ENCODE measurements at places on chromosomes 6 and 20. TPM values are rescaled to one million over a fixed set of nuclear protein-coding genes. Genes with fewer than 3 reads are reported as not detected.

DNA sequence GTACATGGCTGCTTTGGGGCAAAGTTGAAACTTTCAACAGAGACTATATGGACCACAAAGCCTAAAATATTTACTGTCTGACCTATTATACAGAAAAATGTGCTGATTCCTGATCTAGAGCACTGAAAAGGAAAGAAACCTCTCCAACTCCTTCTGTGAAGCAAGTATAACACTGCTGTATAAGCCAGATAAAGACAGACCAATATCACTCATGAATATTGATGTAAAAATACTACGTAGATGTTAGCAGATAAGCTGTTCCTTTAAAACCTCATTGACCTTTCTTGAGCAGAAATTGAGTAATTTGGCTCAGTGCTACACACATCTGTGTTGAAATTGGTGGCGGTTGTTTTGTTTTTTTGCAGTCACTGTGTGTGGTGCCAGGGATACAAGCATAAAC, 69.9 kb upstream of the HDAC2 start:
- DNase-seq, result no peak

DNA sequence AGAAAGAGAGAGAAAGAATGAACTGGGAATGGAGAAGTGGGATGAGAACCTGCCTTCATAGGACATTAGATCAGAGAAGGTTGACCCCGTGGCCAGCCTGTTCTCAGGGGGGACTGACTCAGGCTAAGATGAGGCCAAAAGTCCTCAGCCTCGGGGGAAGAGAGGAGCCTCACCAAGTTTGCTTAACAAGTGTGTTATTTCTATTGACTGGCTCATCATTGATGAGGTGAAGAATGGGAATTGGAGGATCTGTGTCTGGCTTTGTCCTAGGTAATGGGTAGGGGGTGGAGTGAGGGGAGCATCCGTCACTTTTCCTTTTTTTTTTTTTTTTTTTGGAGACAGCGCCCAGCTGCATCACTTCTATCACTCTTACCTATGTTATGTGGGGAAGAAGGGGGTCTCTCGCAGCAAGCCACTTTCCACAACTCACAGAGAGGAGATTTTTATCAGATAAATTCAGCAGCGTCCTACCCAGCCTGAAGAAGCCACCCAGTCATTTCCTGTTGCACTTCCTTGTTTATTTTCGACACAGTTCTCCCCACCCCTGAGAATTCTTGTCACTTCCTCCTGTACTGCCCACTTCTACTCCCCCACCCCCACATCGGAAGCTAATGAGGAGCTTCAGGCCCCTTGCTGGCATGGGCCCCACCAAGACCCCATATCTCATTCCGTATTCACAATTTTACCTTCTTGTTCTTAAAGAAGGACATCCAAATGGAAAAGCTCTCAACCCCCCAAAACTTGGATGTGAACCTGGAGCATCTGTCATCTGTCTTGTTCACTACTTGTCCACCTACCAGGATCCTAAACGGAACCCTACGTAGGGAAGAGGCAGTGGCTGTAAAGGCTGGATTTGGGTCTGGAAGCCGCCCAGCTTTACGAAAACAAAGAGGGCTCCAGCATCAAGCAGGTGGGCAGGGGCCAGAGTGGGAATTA, 2.8 kb upstream of the RNASET2 start:
- DNase-seq, result peak; percentile 59

GRCh38 chr6:74731204-74731603, 474.6 kb downstream of the COL12A1 start:
- DNase-seq, result no peak

OPRM1 gene
- total RNA-seq, result not detected

DNA sequence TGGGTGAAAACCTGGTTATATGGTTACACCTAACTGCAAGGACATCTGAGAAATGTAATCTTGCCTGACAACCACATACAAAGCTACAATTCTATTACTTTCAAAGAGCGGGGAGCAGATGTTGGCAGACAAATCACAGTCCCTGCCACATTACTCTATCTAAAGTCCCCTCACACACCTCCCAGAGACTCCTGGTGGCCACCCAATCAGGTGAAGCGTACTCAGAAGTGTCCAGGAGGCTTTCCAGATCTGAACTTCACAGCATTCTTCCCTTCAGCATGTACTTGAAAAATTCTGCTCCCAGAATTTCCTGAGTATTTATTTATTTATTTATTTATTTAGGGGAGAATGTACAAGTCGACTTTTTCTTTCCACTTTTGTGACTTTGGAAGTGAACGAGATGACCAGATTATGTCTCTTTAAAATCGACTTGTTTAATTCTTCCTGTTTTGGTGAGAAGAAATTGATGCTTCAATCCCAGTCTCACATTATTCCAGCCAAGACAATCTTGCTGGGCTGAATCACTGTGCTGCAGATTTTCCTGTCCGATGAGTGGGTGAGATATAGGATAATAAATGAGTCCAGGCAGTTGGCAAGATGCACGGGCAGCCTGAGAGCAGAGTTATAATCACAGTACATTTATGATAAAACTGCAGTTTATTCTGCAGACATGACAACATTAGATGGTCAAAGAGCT, 46.9 kb upstream of the POPDC3 start:
- DNase-seq, result no peak

- no peak for DNase-seq
Observed at GRCh38 chr6:70134542-70134941, 168.3 kb downstream of the COL9A1 start.

DNA sequence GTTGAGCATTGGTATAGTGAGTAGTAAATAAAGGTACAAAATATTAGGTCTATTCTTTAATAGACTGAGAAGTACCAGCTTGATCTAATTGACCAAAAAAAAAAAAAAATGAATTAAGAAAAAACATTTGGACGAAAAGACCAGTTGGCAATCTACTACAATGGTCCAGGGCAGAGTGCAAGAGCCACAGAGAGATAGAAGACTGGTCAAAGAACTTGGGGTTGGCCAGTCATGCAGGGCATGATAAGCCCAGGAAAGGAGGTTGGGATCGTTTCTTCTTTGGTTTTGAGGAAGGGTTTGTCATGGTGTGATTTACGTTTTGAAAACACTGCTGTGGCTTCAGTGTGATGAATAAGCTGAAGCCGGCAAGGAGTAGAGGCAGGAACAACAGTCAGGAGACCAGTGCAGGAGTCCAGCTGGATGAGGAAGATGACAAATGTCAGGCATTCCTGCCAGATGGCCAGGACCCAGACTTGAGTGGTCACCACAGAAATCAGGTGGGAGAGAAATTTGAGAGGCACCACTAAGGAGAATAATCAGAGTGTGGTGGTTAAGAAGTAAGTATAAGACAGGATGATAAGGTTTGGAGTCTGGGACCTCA, 14.0 kb downstream of the SMLR1 start:
- no peak for DNase-seq

DNA sequence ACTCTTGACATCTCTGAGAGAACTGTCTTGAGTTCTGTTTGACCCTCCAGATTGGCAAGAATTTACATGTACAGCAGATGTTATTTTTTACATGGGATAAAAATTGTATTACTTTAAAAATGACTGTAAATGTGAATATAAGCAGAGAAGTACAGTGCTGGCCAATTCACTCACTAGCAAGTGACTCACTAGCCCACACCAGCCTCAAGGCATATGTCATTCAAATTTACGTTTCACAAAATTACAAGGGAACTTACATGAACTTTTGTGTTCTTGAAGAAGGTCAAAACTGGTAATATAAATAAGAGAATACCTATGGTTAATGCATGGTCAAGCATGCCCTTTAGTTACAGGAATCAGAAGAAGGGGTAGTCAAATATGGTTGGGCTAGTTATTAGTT, 54.0 kb upstream of the HMGCLL1 start:
- no peak for DNase-seq

DNA sequence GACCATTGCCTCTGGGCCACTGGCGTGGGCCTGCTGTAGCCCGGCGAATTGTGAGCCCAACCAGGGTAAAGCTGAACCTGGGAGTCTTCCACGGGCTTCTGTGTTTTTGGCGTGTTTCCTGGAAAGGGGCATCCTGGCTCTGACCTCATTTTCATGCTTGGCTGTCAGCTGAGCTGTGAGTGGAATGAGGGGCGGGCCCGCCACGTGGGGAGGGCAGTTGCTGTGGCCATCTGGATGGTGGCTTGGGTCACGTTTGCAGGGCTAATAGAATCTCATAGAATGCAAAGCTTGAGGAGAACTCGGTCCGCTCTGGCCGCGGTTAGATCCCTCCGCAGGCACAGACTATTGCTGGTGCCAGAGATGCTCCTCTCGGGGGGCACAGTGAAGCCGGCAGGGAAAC, 263.0 kb downstream of the SMOC2 start:
- DNase-seq, result no peak

DNA sequence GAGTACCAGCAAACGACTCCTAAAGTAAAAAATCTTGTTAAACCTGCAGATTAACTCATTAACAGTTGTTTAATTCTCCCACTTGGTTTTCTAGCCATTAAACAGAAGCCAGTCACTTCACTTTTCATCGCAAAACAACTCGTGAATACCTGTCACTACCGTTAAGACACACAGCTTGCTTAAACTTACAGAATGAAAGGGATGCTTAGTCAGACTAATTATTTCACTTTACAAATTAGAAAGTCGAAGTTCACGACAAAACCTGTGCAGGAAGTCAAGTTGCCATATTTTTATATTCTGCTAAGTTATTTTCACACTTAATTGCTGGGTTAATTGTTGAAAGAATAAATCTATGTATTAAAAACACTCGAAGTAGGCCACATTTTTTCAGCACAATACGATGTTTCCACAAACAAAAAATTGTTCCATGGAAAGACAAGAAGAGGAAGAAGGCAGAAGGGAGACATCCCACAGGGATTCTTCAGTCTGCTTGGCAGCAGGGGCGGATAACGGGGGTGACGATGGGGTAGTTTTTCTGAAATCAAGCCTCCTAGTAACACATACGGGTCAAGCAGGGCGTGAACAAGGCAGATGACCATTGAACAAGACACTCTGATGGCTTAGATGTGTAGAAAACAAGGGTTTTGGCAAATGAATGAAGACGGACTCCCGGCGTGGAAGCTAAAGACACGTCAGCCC, 933 bp downstream of the SSR1 start:
- DNase-seq, result no peak

DNA sequence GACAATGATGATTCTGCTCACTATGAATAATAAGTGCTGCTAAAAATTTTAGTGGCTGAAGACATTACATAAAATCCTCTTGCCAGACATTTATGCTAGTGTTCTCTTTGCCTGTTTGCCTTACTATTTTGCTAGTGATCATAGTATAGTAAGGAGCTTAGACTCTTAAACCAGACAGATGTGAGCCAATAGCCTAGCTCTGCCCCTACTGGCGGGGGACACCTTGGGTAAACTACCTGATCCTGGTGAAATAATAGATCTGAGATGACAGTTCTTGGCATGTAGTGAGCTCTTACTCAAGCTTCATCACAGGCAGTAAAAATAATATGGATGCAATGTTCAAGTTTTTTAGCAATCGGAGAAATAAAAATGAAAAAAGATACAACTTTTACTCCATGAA, 18.8 kb downstream of the ENPP3 start:
- DNase-seq, result no peak

DNA sequence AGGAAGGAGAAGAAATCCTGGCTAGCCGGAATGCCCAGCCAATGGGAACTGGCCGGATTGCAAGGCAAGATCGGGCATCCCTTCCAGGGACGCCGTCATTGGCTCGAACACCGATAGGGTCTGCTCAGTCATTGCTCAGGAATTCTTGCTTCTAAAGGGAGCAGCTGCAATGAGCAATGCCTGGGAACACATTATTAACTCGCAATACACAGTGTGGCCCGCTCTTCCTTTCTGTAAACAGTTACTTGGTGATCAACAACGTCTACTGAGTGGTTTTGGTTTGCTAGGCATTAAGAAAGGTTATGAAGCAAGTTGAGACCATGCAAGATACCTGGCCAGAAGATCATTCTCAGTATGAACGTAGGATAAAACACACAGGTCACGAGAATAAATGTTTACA, 165.4 kb upstream of the CITED2 start:
- DNase-seq, result no peak

DNA sequence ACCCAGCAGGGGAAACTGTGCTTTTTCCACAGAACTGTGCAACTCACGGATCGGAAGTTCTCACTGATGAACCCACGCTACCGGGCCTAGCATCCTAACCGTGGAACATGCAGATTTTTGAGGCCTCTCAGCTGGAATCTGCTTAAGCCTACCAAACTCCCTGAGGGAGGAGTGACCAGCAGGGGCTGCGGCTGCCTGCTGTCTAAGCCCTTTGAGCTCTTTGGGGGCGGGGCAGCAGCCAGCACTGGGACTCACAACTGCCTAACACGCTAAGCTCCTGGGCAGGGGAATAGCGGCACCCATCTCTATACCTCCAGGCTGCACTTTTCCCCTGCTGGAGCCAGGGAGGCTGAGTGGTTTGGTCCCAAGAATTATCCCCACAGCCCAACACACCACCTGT, 20.4 kb upstream of the METTL24 start:
- DNase-seq, result no peak

- DNase-seq, result no peak
Observed at GRCh38 chr20:46388937-46389336, 17.5 kb downstream of the ELMO2 start.

DNA sequence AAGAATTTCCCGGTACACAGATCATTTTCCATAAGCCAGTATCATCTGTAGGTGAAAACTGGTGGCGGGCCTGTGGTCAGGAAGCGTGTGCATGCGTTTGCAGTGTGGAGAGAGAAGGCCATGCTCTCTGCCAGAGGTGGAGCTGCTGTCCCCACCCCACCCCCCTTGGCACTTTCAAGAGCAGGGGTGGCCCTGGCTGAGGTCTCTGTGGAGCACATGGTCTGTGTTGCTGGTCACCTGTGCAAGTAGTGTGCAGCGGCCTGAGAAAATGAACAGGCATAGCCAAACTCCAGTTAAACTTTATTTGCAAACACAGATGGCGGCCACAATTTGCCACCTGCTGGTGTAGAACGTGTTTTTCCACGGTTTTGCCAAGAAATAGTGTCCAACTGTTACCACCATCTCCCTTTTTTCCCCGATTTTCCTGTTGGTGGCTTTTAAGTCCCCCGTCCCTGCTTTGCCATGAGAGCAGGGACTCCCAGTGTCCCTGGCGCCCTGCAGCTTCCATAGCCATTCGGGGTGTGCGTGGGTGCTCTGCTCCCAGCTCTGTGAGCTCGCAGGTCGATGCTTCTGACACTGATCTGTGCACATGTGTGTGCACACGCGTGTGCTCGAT, 2.5 kb downstream of the ADRM1 start:
- DNase-seq, result no peak

- peak; percentile 4 for DNase-seq
Observed at GRCh38 chr6:158639056-158639455, 5.5 kb downstream of the DYNLT1 start.

- DNase-seq, result no peak
Observed at GRCh38 chr6:121657972-121658371, 222.5 kb downstream of the GJA1 start.

All from activated CD4-positive, alpha-beta memory T cell treated with anti-CD3 and anti-CD28 coated beads for 36 hours (primary cell).